ENCODE measurements at places on chromosomes 5 and 9. TPM values are rescaled to one million over a fixed set of nuclear protein-coding genes. Genes with fewer than 3 reads are reported as not detected.

- no peak for DNase-seq
- H3K27ac ChIP-seq: no peak overlapping the region
- no peaks in the 10 kb centered on the region for H3K36me3 ChIP-seq
- H3K4me1 ChIP-seq: no peaks in the 10 kb centered on the region
- H3K27me3 ChIP-seq: no peaks in the 10 kb centered on the region
Measured at GRCh38 chr9:37926737-37927118, 22.8 kb upstream of the SLC25A51 start.

- H3K27me3 ChIP-seq: no peaks in the 10 kb centered on the region
- H3K36me3 ChIP-seq: no peaks in the 10 kb centered on the region
- no peak overlapping the region for H3K27ac ChIP-seq
- no peak for DNase-seq
- H3K4me1 ChIP-seq: no peaks in the 10 kb centered on the region
Measured at GRCh38 chr9:18717759-18718158, 243.8 kb downstream of the ADAMTSL1 start.

DNA sequence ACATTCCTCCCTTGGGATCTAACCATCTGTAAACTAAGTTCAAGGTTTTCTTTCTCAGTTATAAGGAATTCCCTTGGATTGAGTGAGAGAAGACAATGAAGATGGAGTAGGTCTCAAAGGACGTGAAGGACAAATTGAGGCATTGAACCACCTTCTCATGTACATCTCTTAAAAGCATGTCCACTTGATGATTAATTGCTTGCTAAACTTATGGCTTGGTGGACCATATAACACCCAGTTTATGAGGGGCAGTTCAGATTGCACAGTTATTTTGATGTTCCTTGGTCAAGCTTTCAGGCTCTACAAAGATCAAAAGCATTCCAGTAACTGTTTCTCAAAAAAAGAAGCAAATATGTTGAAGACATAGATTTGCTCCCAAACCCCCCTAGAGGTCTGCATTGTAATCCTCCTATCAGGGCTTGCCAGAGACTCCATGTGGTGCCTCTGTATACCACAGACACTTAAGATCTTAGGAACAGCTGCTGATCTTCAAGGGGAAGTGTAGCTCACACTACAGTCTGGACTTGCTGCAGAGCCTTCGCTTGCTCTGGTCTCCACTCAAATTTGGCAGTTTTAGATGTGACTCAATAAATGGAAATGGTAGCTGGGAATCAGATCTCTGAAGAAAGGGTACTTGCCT lies 56.9 kb upstream of the ALDH1A1 start:
- no peaks in the 10 kb centered on the region for H3K4me1 ChIP-seq
- no peak overlapping the region for H3K4me3 ChIP-seq
- H3K27me3 ChIP-seq: peaks cover 7% of the 10 kb centered on the region
- H3K36me3 ChIP-seq: no peaks in the 10 kb centered on the region
- no peak for DNase-seq

GRCh38 chr9:91720751-91721705 lies 229.0 kb downstream of the ROR2 start:
- peak; percentile 73 for DNase-seq
- no peak overlapping the region for H3K4me3 ChIP-seq
- H3K36me3 ChIP-seq: no peaks in the 10 kb centered on the region
- H3K27ac ChIP-seq: no peak overlapping the region

GRCh38 chr5:121795511-121795910 lies 56.2 kb upstream of the FTMT start:
- no peaks in the 10 kb centered on the region for H3K36me3 ChIP-seq
- no peaks in the 10 kb centered on the region for H3K4me1 ChIP-seq
- no peaks in the 10 kb centered on the region for H3K27me3 ChIP-seq

GRCh38 chr5:124790895-124791732 lies 44.7 kb upstream of the ZNF608 start:
- no peaks in the 10 kb centered on the region for H3K27me3 ChIP-seq
- no peaks in the 10 kb centered on the region for H3K36me3 ChIP-seq
- H3K27ac ChIP-seq: no peak overlapping the region
- H3K4me3 ChIP-seq: no peak overlapping the region

DNA sequence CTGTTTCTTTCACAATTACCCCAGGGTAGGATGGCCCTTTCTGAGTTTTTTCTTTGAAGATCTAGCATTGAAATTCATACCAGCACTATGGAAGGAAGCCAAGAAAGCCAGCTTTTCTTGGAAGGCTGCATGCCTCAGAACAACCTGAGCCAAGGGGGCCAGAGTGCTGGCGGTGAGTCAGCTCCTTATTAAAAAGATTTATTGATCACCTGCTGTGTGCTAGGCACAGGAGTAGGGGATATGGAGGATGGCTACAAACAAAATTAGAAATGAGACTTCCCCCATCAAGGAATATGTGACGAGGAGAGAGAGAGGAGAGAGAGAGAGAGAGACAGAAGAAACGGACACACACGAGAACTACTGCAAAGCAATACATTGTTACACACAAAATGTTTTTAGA lies 184.6 kb upstream of the PUM3 start:
- no peak overlapping the region for H3K4me3 ChIP-seq
- no peak overlapping the region for H3K27ac ChIP-seq
- no peaks in the 10 kb centered on the region for H3K4me1 ChIP-seq
- DNase-seq: no peak

GRCh38 chr5:151570058-151570457 lies 21.1 kb downstream of the FAT2 start:
- DNase-seq: no peak
- H3K4me1 ChIP-seq: peaks cover 10% of the 10 kb centered on the region
- no peak overlapping the region for H3K4me3 ChIP-seq
- no peaks in the 10 kb centered on the region for H3K27me3 ChIP-seq
- no peaks in the 10 kb centered on the region for H3K36me3 ChIP-seq

DNA sequence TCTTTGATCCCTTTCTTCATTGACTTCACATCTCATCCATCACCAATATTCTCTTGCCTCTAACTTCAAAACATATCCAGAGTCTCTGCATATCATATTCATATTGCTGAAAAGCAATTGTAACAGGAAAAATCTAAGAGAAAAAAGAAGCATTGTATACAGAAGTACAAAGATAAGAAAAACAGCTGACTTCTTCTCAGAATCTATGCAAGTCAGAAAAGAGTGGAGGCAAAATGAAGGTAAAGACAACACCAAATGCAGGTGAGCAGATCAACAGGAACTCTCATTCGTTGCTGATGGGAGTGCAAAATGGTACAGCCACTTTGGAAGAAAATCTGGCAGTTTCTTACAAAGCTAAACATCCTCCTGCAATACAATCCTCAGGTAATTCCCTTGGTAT lies 155.6 kb downstream of the PHF2 start:
- H3K4me3 ChIP-seq: no peak overlapping the region
- no peak for DNase-seq
- no peak overlapping the region for H3K27ac ChIP-seq
- H3K36me3 ChIP-seq: no peaks in the 10 kb centered on the region
- H3K4me1 ChIP-seq: no peaks in the 10 kb centered on the region
- no peaks in the 10 kb centered on the region for H3K27me3 ChIP-seq

- no peak overlapping the region for H3K4me3 ChIP-seq
- no peaks in the 10 kb centered on the region for H3K27me3 ChIP-seq
- H3K4me1 ChIP-seq: no peaks in the 10 kb centered on the region
- no peaks in the 10 kb centered on the region for H3K36me3 ChIP-seq
- no peak for DNase-seq
Measured at GRCh38 chr5:172533399-172534228, 79.3 kb upstream of the SH3PXD2B start.

DNA sequence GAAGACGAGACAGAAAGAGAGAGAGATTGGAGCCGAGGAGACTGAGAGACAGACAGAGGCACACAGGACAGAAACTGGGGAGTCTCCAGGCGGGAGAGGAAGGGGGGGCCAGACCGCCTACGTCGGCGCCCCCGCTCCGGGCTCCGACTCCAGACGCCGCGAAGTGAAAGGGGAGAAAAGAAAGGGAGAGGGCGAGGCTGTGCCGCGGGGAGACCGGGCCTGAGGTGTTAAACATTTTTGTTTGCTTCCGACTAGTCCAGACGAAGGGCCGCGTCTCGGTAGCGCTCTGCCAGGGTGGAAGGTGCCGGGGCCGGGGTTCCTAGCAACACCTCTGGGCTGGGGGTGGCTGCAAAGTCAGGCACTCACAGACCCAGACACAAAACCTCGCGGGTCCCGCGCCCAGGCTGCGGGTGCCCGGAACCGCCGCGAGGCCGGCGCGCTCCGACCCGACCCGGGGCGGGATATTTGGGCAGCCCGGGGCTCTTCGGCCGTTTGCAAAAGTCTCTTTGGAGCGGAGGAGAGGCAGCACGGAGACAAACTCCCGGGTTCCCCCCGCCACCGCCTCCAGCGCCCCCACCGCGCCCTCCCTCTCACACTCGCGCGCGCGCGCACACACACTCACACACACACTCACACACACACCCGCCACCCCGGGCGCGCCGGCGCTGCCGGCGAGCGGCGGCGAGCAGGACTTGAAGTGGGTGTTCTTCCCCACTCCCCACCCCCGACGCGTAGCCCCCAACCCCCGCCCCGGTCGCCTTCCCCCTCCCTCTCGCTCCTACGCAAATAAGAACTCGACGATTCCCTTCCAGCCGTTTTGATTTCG lies 626 bp upstream of the FST start:
- no peaks in the 10 kb centered on the region for H3K36me3 ChIP-seq
- H3K4me1 ChIP-seq: peaks cover 33% of the 10 kb centered on the region

- H3K36me3 ChIP-seq: no peaks in the 10 kb centered on the region
- H3K27me3 ChIP-seq: no peaks in the 10 kb centered on the region
- no peak overlapping the region for H3K27ac ChIP-seq
Measured at GRCh38 chr5:79025054-79025472, 40.0 kb upstream of the ARSB start.

DNA sequence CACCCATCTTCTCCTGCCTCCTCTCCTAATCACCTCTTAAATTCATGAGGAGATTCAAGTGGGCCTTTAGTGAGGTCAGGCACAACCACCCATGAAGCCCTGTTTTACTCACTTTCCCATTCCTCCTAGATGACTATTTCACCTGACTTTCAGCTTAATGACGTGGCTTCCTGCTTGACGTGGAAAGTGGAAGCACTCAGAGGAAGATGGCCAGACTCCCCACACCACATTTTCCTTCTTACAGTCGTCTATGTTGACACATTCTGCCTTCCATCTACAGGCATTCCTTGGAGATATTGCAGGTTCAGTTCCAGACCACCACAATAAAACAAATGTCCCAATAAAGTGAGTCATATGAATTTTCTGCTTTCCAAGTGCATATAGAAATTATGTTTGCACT lies 146.4 kb upstream of the TAS2R1 start:
- H3K27me3 ChIP-seq: no peaks in the 10 kb centered on the region
- H3K36me3 ChIP-seq: no peaks in the 10 kb centered on the region
- H3K4me3 ChIP-seq: no peak overlapping the region

DNA sequence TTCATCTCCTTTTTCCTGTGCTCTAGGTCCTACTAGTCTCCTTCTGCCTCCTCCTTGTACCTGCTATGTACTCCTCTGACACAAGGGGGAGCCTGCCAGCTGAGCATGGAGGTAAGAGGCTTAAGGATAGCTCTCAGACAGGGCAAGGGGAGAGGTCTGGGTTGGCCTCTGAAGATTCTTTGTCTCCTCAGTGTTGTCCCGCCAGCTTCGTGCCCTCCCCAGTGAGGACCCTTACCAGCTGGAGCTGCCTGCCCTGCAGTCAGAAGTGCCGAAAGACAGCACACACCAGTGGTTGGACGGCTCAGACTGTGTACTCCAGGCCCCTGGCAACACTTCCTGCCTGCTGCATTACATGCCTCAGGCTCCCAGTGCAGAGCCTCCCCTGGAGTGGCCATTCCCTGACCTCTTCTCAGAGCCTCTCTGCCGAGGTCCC lies 3.8 kb downstream of the CREB3 start:
- H3K4me3 ChIP-seq: no peak overlapping the region
- H3K36me3 ChIP-seq: peaks cover 67% of the 10 kb centered on the region
- peaks cover 21% of the 10 kb centered on the region for H3K4me1 ChIP-seq
- no peaks in the 10 kb centered on the region for H3K27me3 ChIP-seq
- H3K27ac ChIP-seq: no peak overlapping the region

DNA sequence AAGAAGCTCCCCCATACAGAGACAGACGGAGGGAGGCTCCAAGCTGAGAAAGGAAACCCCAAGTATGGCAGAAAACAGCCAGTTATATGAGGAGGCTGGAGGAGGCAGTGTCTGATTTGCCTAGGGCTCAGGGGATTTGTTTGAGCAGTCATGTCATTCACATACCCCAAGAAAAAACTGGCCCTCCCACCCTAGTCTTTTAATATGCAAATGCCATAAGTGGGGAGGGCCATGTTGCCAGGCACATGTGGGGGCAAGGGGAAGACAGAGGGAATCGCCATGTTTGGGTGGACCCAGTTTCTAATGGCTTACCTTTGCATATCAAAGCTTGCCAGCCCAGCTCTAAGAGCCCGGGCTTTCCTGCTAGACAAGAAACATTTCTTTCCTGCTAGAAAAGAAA lies 1163.8 kb downstream of the TAF11L14 start:
- no peaks in the 10 kb centered on the region for H3K4me1 ChIP-seq
- no peaks in the 10 kb centered on the region for H3K27me3 ChIP-seq
- no peak overlapping the region for H3K4me3 ChIP-seq
- H3K36me3 ChIP-seq: no peaks in the 10 kb centered on the region
- no peak for DNase-seq

DNA sequence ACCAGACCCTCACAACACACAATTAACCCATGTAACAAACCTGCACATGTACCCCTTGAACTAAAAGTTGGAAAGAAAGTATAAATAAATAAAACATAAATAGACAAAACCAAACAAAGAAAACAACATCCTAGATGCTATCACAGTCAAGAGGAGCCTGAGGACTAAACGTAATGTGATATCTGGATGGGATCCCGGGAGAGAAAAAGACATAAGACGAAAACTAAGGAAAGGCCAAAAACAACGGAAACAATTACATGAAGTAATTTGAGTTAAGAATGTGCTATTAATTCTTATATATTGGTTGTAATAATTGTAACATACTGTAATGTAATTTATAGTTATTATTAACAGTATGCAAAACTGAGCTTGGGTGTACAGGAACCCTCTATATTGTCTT lies 793.9 kb downstream of the SEMA5A start:
- DNase-seq: no peak
- no peaks in the 10 kb centered on the region for H3K27me3 ChIP-seq
- no peaks in the 10 kb centered on the region for H3K36me3 ChIP-seq
- no peak overlapping the region for H3K4me3 ChIP-seq
- H3K4me1 ChIP-seq: no peaks in the 10 kb centered on the region

- H3K27me3 ChIP-seq: no peaks in the 10 kb centered on the region
- DNase-seq: no peak
- no peak overlapping the region for H3K4me3 ChIP-seq
- no peaks in the 10 kb centered on the region for H3K36me3 ChIP-seq
- H3K27ac ChIP-seq: no peak overlapping the region
Measured at GRCh38 chr5:180067986-180068385, 3.6 kb downstream of the RNF130 start.

GRCh38 chr9:2657427-2657826 lies 35.8 kb downstream of the VLDLR start:
- no peak overlapping the region for H3K4me3 ChIP-seq
- H3K4me1 ChIP-seq: no peaks in the 10 kb centered on the region
- no peaks in the 10 kb centered on the region for H3K27me3 ChIP-seq
- H3K36me3 ChIP-seq: no peaks in the 10 kb centered on the region
- no peak overlapping the region for H3K27ac ChIP-seq

GRCh38 chr5:119706049-119706448 lies 76.7 kb downstream of the FAM170A start:
- no peaks in the 10 kb centered on the region for H3K36me3 ChIP-seq
- H3K27me3 ChIP-seq: no peaks in the 10 kb centered on the region
- DNase-seq: no peak
- no peaks in the 10 kb centered on the region for H3K4me1 ChIP-seq
- no peak overlapping the region for H3K4me3 ChIP-seq
- H3K27ac ChIP-seq: no peak overlapping the region

The BTNL8 gene
- polyA plus RNA-seq: not detected

The WWC1 gene
- polyA plus RNA-seq: 0.36 TPM

The GPX8 gene
- polyA plus RNA-seq: not detected

The AGXT2 gene
- polyA plus RNA-seq: not detected

The ACTBL2 gene
- not detected for polyA plus RNA-seq

The BHMT gene
- polyA plus RNA-seq: not detected

The INSL6 gene
- polyA plus RNA-seq: not detected

The PDE8B gene
- polyA plus RNA-seq: not detected

The SHROOM1 gene
- polyA plus RNA-seq: 1.1 TPM
